ENCODE measurements at places on chromosomes 5 and 9.

GRCh38 chr9:136138566-136138965 lies 19.9 kb upstream of the TMEM250 start:
- peak; percentile 59 for DNase-seq

DNA sequence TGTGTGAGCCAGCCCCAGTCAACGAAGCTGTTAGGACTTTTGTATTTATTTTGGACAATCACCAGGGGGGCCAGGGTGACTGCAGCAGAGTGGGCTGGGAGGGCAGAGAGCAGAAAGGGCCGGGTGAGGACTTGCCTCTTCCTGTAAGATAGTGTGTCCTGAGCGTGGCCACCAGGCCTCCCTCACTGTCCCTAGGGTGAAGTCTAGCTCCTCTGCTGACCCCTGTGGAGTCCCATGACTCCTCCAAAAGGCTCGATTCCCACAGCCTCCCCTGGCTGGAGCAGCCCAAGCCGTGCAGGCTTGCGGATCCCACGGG lies 147.8 kb downstream of the RXRA start:
- DNase-seq = no peak

DNA sequence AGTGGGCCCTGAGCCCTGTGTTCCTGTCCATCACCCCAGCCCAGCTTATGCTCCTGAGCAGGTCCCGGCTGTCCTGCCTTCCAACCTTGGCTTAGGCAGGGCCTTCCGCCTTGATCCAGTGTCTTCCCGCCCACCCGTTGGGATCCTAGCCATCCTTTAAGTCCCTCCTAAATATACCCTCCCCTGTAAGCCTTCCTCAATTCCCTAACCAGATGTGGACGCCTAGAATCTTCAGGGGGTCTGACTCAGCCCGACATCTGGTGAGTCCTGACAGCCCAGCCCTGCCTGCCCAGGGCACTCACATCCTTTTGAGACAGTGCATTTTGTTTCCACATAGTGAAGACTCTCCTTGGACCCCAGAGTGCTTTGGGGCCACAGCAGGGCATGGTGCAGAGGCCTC lies 23.7 kb downstream of the SLC6A7 start:
- no peak for DNase-seq

GRCh38 chr5:62460578-62460983 lies 48.0 kb downstream of the IPO11 start:
- DNase-seq = no peak

DNA sequence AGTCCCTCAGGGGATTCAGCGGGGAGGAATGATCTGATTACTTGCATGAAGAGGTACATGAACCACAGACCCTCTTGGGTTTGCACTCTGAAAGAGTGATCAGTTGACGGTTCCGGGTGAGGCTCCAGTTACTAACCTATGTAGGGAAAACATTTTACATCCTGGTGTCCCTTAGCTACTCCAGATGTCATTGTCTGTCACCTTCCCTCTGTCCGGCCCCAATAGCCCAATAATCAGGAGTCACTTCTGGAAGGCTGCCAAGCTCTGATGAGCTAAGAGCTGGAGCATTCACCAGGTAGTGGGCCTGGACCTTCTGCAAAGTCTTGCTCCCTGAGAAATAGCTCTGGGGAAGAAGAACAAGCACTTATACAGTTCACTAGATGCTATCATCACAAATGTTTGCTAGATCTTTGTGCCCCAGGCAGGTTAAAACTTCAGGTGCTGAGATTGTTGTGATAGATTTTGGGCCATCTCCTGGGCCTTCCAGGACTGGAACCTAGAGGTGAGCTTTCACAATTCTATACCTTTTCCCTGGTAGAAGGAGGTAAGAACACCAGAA lies 64.5 kb downstream of the ENTREP1 start:
- no peak for DNase-seq

DNA sequence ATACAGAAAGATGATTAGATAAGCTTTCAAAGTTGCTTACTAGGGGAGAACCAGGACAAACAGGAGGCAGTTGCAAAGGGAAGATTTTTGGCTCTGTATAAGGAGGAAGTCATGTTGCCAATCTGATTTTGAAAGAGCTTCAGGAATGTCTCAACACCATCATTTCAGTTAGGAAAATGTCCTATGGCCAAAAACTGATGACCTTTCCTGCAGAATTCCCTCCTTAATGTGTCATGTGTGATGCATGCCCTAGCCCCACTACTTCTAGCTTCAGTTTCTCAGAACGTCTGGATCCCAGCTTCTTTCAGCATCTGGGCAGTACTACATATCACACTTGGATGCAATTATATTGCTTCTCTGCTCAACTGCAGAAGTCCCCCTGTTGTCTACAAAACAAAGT lies 211.5 kb upstream of the NREP start:
- no peak for DNase-seq

GRCh38 chr9:133037775-133038515 lies 7.1 kb downstream of the GTF3C5 start:
- no peak for DNase-seq
